ENCODE measurements at places on chromosomes 4 and X. TPM values are rescaled to one million over a fixed set of nuclear protein-coding genes. Genes with fewer than 3 reads are reported as not detected.
A peak's percentile ranks its signal among the peaks of the same experiment; 100 is the strongest.

- no peak for DNase-seq
- H3K27ac ChIP-seq, result no peak overlapping the region
- H3K36me3 ChIP-seq, result no peaks in the 10 kb centered on the region
- no peak overlapping the region for H3K4me3 ChIP-seq
- H3K27me3 ChIP-seq, result no peaks in the 10 kb centered on the region
Measured at GRCh38 chr4:139229534-139230039, 50.4 kb downstream of the MGARP start.

DNA sequence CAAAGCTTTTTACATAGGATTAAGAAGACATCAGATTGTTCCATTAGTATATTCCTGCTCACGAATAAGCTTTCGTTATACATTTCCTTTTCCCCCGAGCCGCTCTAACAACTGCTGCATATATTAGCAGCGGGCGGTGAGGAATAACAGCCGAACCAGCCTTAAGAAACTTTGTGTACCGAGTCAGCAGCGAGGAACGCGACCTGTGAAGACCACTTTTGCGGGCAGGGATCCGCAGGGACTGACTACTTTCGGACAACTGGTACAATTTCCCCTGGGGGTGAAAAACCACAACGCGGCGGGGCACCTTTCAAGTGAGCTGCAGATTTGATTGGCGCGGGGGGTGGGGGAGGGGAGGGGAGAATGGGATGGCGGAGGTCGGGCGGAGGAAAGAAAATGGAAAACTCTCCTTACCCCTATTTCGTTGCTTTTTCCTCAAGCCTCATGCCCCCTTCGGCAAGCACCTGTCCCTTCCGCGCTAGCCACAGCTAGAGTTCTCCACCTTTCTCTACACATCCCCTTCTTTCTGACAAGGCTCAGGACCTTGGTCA, 5.9 kb upstream of the PITX2 start:
- H3K4me1 ChIP-seq, result peaks cover 5% of the 10 kb centered on the region
- H3K27ac ChIP-seq, result no peak overlapping the region
- H3K27me3 ChIP-seq, result peaks cover 89% of the 10 kb centered on the region

DNA sequence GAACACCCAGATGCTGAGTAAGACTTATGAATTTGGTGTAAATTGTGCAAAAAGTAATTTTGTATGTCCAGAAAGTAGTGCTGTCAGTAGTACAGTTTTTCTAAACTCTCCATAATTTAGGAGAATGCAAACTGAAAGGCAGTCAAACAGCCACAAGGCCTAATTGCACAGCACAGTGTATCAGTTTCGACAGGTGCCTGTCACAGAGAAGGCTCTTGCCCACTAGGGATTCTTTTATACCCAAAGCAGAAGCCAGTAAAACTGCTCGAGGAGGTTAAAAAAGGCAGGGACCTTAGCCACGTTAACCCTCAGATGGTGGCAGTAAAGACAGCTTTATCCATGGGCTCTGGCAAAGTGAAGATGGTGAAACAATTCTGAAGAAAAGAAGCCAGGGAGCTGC, 69.4 kb upstream of the GATB start:
- no peak overlapping the region for H3K4me3 ChIP-seq
- H3K27ac ChIP-seq, result no peak overlapping the region
- H3K4me1 ChIP-seq, result no peaks in the 10 kb centered on the region
- no peak for DNase-seq
- peaks cover 5% of the 10 kb centered on the region for H3K27me3 ChIP-seq
- H3K36me3 ChIP-seq, result no peaks in the 10 kb centered on the region

CT47B1 gene
- not detected for total RNA-seq

GRCh38 chrX:20252381-20253231, 14.1 kb downstream of the RPS6KA3 start:
- no peak overlapping the region for H3K4me3 ChIP-seq
- peaks cover 26% of the 10 kb centered on the region for H3K4me1 ChIP-seq
- peak overlapping the region; percentile 91 for H3K27ac ChIP-seq
- no peaks in the 10 kb centered on the region for H3K27me3 ChIP-seq
